Aorta (tissue), 5 donors: ENCODE measurements at places on chromosomes 2 and 18. TPM values are rescaled to one million over a fixed set of nuclear protein-coding genes. Genes with fewer than 3 reads are reported as not detected.

DNA sequence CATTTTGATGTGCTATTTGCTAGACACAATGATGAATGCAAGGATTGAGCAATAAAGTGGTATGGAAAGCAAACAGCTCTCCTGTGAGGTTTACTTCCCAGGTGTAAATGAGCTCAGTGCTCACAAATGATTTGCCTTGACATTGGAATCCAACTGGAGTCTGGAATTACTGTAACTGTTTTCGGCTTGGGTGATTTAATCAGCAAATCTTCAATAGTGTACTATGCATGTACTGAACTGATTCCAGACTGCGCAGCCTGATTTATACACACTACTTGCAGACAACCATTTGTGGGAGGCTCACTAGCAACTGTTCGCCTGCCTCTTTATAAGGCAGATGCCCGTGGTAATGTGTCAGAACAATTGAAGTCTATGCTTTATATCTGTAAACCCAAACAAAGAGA is 27.9 kb upstream of the SOX11 start:
- H3K36me3 ChIP-seq, result no peaks in the 10 kb centered on the region
- H3K27me3 ChIP-seq, result no peaks in the 10 kb centered on the region
- no peaks in the 10 kb centered on the region for H3K4me1 ChIP-seq
- DNase-seq, result no peak
- no peak overlapping the region for H3K4me3 ChIP-seq
- no peak overlapping the region for H3K27ac ChIP-seq

- H3K36me3 ChIP-seq, result no peaks in the 10 kb centered on the region
- H3K27ac ChIP-seq, result peak overlapping the region; percentile 79
- DNase-seq, result no peak
- peaks cover 3% of the 10 kb centered on the region for H3K4me1 ChIP-seq
- no peak overlapping the region for H3K4me3 ChIP-seq
Observed at GRCh38 chr2:217667512-217667911, 335.3 kb downstream of the TNS1 start.

DNA sequence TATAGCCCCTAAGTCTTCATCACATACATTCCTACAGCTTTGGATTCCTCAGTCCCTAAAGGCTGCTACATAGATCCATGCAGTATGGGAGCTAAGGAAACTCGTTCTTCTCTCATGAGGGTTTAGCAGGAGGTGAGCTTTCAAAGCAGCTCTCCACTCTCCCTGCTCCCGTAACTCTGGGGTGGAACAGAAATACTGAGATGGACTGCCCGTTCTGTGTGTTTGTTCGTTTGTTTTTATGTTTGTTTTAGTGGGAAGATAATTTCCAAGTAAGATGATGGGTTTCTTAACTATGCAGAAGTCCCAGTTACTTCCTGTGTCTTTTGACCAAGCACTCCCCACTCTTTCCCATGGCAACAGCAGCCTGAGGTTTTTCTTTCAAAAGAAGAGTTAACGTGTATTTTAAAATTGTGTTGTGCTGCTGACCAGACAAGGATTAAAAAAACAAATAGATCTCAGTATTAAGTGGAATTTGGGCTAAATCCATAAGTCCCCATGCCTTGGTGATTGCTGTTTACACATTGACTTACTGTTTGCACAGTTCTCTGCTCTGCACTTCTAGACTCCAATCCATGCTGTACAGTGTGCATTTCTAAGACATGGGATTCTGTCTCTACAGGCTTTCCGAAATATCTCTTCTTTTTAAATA is 156.4 kb upstream of the SH3BP4 start:
- DNase-seq, result no peak
- no peaks in the 10 kb centered on the region for H3K27me3 ChIP-seq
- no peaks in the 10 kb centered on the region for H3K4me1 ChIP-seq
- no peaks in the 10 kb centered on the region for H3K36me3 ChIP-seq
- H3K4me3 ChIP-seq, result no peak overlapping the region

DNA sequence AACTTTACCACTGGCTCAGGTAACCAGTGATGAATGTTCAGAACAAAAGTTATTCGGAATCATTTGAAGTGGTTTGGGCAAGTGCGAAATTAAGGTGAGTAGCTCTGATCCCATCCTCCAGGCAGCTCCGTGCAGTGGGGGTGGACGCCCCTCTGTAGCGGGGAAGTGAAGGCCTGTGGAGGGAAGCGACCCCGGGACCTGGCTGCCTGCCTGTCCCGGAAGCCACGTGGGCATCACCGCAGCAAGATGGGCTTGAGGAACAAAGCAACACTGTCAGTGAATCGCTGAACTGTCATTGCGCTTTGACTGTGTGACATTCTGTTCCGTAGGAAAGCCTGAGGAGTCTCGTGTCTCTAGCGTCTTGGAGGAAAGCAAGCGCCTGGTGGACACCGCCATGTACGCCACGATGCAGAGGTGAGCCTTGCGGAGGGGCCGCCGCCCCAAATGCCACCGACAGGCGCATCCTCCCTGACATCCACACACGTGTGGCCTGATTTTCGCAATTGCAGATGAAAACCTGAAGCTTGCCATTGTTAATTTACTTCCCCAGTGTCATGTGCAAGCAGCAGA is 9.5 kb downstream of the TPO start:
- no peaks in the 10 kb centered on the region for H3K36me3 ChIP-seq
- no peak overlapping the region for H3K27ac ChIP-seq
- no peaks in the 10 kb centered on the region for H3K27me3 ChIP-seq

DNA sequence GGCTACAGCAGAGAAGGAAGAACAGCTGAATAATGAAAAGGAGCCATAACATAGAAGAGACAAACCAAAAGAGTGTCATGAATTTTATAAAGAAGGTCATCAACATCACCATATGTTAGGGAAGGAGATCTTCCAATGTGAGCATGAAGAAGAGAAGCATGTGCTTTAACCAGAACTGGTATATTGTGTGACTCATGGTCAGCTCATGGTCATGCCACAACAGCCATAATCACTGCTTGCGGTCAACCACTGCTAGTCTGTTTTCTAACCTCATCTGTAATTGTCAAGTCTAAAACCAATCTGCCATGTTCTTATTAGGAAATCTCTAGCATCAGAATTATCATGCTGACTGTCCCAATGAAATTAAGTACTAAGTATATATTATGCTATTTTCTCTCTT is 204.1 kb upstream of the VRK2 start:
- no peak overlapping the region for H3K4me3 ChIP-seq
- H3K4me1 ChIP-seq, result no peaks in the 10 kb centered on the region
- H3K27ac ChIP-seq, result no peak overlapping the region

DNA sequence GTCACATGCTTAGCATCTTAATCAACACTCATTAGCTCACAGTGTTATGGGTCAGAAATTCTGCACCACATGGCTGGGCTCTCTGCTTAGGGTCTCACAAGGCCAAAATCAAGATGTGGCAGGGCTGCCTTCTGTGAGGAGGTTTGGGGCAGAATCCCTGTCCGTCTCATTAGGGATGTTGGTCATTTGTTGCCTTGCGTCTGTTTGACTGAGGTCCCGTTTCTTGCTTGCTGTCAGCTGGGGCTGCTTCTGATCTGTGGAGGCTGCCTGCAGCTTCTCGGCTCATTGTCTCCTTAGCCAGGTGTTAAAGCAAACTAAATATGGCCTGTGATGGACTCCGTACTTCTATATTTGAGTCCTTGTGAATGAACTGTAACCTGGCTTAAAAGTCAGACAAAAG is 146.5 kb downstream of the NDUFA10 start:
- no peaks in the 10 kb centered on the region for H3K4me1 ChIP-seq
- no peak overlapping the region for H3K27ac ChIP-seq
- no peak for DNase-seq

- DNase-seq, result no peak
- no peaks in the 10 kb centered on the region for H3K4me1 ChIP-seq
- no peak overlapping the region for H3K4me3 ChIP-seq
- no peaks in the 10 kb centered on the region for H3K36me3 ChIP-seq
- H3K27ac ChIP-seq, result peak overlapping the region; percentile 35
Observed at GRCh38 chr2:174023591-174024523, 58.7 kb upstream of the SP3 start.

- H3K4me3 ChIP-seq, result no peak overlapping the region
- no peak overlapping the region for H3K27ac ChIP-seq
- H3K27me3 ChIP-seq, result no peaks in the 10 kb centered on the region
- no peak for DNase-seq
- H3K4me1 ChIP-seq, result peaks cover 5% of the 10 kb centered on the region
- no peaks in the 10 kb centered on the region for H3K36me3 ChIP-seq
Observed at GRCh38 chr2:160489111-160489510, 4.5 kb downstream of the RBMS1 start.

DNA sequence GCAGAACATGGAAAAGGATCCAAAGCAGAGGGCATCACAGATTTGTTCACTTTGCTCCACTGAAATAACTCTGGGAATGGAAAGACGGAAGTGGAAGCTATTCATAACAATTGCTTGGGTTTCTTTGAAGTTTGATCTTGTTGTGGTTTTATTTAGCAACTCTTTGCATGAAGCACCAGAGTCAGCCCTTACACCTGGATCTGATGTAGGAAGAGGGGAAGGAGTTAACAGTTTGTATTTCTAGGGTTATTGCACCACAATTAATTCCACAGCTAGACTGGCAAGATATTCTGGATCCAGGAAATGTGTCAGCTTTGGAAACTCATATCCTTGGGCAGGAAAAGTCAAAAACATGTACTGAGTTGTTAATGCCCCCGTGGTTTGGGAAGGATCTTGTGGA is 1143.4 kb downstream of the CNTNAP5 start:
- no peaks in the 10 kb centered on the region for H3K4me1 ChIP-seq
- H3K27ac ChIP-seq, result no peak overlapping the region
- no peak overlapping the region for H3K4me3 ChIP-seq
- no peak for DNase-seq
- H3K27me3 ChIP-seq, result no peaks in the 10 kb centered on the region

DNA sequence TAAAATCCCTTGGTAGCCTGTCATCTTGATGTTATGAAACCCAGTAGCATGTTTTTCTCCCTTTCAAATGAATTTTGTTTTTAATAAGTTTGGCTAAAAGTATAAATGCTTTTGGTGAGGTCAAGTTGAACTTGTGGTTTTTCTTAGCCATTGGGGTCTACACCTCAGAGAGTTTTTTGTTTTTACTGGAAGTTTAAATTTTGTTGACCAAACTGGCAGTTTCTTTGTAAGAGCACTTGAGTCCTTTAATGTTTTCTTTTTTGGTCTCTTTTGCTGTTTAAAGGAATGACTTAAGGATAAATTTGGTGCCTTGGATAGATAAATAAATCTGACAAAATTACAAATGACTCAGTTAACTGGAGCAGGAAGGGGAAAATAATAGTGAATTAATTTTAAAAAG is 577.3 kb downstream of the SATB2 start:
- H3K36me3 ChIP-seq, result no peaks in the 10 kb centered on the region
- no peak for DNase-seq
- peak overlapping the region; percentile 87 for H3K27ac ChIP-seq
- no peak overlapping the region for H3K4me3 ChIP-seq
- H3K4me1 ChIP-seq, result peaks cover 7% of the 10 kb centered on the region
- H3K27me3 ChIP-seq, result no peaks in the 10 kb centered on the region

The IMMT gene
- 68.4 TPM for total RNA-seq

The TTC32 gene
- 17.9 TPM for total RNA-seq

The MYO1B gene
- 86.4 TPM for total RNA-seq

The LBX2 gene
- total RNA-seq, result 0.75 TPM
